RPMI8226 (cell line): ENCODE measurements at places on chromosomes 3 and 15.

GRCh38 chr3:148698190-148698810 is 597 bp downstream of the AGTR1 start:
- no peak for DNase-seq

GRCh38 chr15:38690719-38691332 is 126.2 kb upstream of the RASGRP1 start:
- peak; percentile 63 for DNase-seq

- no peak for DNase-seq
Observed at GRCh38 chr3:130260918-130261317, 84.6 kb upstream of the COL6A5 start.

DNA sequence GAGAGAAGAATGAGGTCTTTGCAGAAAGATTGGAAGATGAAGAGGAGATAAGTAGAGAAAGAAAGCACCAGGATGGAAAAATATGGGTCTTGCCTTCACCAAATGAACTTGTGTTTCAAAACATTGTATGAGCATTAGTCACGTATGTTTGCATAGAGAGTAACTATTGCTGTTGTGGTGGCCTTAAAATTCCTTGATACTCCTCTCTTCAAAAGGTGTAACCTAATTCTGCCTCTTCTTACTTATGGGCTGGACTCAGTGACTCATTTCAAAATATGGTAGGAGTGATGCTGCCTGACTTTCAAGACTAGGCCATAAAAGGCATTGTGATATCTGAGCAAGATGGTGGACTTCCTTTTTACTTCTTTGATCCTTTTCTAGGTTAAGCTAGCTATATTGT is 228.7 kb upstream of the ZNF385D start:
- no peak for DNase-seq

GRCh38 chr15:83504365-83504764 is 57.2 kb downstream of the SH3GL3 start:
- no peak for DNase-seq

DNA sequence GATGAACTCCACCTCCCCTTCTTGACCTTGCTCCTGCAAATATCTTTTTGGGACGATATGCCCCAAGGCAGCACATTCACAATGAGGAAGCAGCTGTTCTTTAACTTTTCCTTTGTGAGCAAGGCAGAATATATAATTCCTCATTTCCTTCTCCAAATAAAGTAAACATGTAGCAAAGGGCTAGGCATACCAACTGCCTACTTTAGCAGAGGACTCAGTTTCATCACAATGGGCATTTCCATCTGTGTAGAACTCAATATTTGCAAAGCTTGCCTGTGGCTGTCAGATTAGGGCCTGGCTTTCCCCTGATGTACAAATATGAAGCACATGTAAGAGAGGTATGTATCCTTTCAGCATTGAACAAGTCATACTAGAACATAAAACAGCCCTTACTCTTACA is 366.9 kb downstream of the RSL24D1 start:
- DNase-seq: no peak

DNA sequence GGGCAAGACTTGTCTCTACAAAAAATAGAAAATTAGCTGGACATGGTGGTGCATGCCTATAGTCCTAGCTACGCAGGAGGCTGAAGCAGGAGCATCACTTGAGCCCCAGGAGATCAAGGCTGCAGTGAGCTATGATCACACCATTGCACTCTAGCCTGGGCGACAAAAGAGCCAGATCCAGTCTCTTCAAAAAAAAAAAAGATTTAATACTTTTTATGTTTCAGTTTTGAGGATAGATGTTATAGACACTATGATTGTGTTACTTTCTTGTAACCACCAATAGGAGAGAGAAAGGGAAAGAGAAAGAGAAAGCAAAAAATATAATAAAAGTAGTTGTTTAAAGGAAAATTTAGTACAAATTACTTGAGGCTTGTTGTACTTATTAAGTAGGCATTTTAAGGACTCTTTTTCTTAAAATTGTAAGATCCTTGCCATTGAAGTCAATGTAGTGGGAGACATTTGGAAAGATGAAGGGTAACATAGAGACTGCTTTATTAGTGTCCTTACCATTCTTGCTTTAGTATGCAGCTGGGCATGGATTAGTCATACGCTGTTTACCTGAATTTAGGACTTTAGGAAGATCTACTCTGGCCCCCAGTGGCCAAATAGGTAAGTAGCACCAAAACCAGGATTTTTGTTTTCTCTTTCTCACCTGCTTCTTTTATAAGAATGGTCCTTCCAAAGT is 35.1 kb upstream of the ZDHHC23 start:
- DNase-seq: peak; percentile 72

DNA sequence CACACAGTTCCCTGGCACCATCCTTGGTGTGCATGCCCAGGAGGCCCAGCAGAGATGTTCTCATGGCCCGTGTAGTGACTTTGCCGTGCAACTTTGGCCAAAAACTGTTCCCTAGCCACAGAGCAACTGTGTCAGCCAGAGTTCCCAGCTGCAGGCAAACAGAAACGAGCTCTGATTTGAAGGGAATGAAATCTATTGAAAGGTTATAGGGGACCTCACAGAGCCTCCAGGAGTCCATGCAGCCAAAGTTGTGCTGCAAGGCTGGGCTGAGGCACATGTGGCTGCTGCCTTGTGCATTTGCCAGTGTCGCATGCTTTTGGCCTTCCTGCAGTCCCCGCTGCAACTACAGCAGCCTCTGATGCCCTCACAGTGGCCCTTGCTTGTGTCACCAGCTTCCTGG is 70.5 kb downstream of the PLXNA1 start:
- no peak for DNase-seq

DNA sequence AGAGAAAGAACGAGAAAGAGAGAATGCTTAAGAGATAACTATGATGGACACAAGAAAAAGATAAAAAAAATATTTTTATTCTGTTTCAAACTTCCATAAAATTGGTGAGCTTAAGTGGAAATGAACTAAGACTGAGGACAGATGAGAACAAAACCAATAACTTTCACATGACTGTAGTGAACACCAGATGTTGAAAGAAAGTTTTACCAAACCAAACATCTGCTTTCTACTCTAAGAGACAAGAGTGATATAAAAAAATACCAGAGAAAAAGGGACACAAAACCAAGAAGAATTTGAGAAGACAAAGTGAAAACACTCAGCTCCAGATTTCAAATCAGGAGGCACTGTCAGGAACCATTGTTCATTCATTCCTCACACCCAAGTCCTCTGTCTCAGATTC is 147.9 kb downstream of the IMPG2 start:
- no peak for DNase-seq

GRCh38 chr15:94416267-94416666 is 184.9 kb downstream of the MCTP2 start:
- no peak for DNase-seq

DNA sequence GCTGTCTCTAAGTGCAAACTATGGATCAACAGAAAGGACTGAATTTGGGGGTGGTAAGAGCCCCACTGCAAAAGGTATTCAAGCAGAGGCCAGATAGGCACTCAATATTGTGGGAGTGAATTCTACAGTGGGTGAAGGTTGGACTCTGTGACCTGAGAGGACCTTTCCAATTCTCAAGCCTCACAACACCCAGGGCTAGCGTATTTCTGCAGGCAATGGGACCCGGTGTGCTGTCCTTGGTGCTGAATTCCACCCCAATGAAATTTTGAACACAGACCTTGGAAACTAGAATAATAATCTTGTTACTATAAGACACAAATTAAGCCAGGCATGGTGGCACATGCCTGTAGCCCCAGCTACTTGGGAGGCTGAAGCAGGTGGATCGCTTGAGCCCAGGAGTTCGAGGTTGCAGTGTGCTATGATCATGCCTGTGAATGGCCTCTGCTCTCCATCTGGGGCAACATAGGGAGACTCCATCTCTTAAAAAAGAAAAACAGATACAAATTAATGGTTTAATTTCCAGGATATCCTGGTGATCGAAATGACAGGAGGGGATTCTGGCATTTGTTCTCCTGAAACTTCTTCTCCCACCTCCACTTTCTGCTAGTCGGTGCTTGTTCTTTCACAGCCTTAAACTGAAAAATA is 135.4 kb downstream of the RAB11A start:
- DNase-seq: peak; percentile 72

- no peak for DNase-seq
Observed at GRCh38 chr3:150308037-150308319, 100.1 kb upstream of the TSC22D2 start.

GRCh38 chr3:29854821-29855220 is 574.0 kb downstream of the RBMS3 start:
- no peak for DNase-seq

DNA sequence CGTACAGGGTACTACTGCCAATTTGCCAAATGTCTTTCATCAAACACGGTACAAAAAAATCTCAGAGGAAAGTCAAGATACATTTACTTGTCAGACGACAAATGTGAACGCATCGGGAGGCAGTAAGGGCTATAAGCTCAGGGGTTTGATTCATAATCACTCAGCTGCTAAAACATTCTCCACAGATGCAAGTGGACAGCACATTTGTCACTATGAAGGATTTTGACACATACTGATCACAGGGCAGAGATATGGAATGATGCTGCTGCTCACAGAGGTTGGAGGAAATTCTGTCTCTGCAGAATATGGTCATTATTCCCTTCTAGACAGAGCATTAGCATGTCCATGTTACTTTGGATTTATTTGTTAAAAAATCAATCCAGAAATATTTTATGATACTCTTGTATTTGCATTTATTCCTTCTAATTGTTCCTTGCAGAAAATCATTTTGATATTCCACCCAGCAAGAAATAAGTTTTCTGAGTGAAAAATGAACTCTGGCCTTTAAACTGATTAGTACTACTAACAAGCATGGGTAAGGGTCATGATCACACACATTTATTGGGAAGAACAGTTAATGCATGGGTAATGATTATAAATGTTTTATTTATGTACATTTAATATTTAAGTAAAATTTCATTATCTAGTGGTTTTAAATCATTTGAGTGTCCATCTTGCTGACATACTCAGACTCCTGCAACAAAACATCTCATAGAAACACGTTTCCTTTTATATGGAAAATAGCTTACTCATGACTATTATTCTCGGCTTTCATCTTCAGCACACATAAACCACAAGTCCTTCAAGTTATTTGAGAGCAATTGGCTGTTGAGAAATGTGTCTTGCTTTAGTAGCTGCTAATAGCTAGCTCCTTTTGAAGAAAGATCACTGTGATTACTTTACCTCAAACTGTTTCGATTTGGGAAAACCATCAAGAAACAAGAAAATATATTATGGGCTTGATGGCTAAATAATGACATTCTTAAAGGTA is 559.3 kb downstream of the MECOM start:
- peak; percentile 47 for DNase-seq

GRCh38 chr3:14520149-14520548 is 20.0 kb downstream of the GRIP2 start:
- DNase-seq: peak; percentile 37

- DNase-seq: no peak
Observed at GRCh38 chr3:160184655-160185054, 40.6 kb upstream of the C3orf80 start.

GRCh38 chr3:118412503-118412902 is 622.1 kb downstream of the IGSF11 start:
- no peak for DNase-seq

- DNase-seq: peak; percentile 48
Observed at GRCh38 chr3:73432023-73432705, 192.6 kb downstream of the PDZRN3 start.

DNA sequence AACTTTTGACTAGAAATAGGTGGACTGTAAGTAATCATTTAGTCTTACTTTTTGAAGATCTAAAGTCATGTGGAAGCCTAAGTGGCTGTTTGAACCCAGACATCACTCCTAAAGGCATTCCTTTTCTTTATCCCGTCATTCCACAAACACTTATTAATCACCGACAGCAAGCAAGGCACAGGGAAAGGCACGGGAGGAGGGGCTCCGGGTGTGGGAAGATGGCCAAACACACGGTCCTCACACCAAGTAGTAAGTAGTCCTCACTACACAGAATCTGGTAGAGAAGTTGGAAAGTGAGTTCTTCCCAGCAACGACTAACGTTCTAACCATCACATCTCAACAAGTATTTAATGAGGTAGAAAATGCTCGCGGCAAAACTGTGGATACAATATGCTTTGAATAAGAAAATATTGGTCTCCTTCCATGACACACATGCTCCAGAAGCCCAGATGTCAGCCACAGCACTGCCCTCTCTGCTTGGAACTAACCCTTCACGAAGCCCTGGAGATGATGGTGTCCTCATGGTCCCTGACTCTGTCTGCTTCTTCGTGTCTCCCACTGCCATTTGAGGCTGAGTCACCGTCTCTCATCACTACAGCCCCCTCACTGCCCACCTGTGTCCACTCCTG is 202.2 kb downstream of the OPA1 start:
- no peak for DNase-seq

DNA sequence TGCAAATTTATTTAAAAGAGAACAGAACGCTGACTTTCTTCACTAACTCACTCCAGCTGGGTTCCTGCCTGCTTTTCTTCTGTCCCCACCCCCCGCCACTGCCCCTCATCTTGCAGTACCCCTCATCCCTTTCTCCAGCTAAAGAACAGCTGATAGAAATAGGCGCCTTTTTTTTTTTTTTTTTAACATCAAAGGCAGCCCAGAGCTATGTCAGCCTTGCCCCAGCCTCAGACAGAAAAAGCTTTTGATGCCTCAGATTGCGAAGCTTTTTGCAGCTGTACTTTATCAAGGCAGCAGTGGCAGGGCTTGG is 1.8 kb downstream of the CADPS start:
- DNase-seq: no peak

- DNase-seq: no peak
Observed at GRCh38 chr3:101292027-101292426, 28.3 kb downstream of the IMPG2 start.

- DNase-seq: no peak
Observed at GRCh38 chr3:38009807-38010591, 19.4 kb downstream of the VILL start.

- DNase-seq: peak; percentile 28
Observed at GRCh38 chr3:133964547-133964946, 65.2 kb downstream of the SLCO2A1 start.
